ENCODE measurements at places on chromosomes 7 and 10.

DNA sequence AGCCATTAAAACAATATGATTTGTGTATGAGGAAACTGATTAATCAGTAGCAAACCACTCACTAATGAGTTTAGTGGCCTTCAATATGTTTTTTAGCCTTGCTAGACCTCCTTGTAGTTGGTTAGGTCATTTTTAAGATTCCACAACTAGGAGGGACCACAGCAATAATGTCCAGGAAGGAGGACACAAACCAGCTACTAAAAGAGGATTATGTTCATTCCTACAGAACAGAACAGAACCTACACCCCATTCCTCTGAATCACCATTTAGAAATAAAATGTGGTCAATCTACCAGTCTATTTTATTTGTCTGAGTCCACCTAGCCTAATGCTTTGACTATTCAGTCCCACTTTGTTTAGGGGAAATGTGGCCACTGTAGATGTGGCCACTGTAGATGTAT, 226.3 kb downstream of the GLI3 start:
- DNase-seq = no peak

DNA sequence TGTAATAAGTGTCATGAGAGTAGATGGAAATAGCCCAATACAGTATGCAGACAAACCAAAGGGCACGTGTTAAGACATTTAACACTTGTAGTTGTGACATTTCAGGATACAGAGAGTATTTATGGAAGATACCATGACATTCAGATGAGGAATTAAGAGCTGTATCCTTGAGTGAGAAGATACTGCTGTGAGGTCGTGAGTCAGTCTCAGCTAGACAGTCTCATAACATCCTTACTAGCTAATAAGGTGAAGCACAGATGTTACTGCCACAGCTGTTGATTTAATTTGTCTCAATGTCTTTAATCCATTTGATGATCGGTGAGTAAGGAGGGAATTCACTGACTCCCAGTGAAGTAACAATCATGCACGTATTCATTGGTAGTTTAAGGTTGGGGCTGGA, 288.0 kb upstream of the AKR1E2 start:
- DNase-seq = no peak

- DNase-seq = no peak
These were observed 520.2 kb downstream of the LRMDA start for GRCh38 chr10:75951627-75952026.

DNA sequence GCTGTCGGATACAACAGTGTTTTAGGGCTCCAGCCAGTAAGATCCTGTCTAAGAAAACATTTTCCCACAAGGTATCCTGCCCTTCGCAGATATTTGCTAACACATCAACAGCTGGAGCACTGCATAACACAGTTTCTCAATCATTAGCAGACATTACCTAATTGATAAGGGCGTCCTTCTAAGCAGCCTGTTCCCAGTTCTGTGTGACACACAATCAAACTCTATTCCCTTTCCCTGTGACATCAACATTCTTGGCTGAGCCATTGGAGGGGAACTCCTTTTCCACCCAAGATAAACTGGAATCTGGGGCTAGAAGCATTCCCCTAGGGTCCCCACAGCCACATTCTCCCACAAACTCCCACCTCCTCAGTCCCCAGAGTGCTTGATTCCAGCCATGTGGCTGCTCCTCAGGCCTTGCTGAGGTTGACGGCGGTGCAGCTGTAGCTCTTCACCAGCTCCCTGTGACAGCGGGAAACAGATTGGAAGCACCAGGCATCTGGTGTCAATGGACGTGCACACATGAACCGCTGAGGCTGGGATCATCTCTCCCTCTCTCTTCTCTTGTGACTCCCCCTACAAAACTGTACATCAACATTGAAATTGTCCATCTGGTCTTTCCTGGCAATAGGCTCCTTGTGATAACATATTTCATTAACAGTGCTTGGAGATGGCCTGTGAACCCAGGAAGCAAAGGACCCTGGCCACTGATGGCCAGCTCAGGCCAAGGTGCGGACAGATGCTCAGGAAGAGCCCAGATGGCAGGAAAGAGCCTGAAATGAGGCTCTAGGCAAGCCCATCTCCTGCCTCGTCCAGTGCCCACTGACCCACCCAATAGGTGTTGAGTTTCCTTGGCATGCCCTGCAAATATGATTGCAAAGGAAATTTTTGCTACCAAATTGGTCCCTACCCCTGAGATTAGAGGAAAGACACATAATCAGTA, 131.1 kb upstream of the TBX20 start:
- DNase-seq = no peak

DNA sequence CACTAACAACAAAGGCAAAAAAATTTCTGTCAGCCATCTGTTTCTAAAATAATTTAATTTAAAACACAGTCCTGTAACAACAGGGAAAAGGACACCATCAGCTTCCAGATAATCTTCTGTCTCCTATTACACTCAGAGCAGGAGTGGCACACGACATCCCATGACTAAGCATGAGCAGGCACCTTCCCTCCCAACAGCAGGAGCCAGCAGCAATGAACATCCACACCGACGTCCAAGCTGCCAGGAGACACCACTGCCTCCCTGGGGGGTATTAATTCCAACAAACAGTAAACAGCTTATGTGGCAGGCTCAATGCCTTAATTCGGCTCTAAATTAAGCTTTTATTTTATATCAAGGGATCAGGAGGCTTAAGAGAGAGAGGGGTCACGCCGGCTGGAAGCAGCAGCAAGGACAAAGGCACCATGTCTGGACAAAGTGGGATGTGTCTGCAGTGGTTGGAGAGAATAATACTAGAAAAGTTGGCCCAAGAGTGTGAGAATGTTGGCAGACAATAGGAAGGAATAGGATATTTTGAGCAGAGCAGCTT, 45.7 kb downstream of the KIAA1549 start:
- DNase-seq = no peak

DNA sequence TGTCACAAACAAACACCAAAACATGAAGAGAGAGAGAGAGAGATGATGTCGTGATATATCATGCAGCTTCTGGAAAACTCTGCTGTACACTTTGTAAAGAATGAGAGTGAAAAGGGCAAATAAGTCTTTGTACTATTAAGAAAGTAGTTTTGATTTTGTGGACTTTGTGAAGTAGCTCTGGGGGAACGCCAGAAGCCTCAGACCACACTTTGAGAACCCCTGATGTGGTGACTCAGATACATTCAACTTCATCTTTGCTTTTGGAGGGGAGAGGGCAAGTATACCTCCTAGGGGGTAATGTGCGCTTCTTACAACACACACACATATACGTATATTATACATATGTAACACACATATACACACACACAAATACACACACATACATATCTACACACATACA, 84.3 kb downstream of the GALNT17 start:
- DNase-seq = no peak

DNA sequence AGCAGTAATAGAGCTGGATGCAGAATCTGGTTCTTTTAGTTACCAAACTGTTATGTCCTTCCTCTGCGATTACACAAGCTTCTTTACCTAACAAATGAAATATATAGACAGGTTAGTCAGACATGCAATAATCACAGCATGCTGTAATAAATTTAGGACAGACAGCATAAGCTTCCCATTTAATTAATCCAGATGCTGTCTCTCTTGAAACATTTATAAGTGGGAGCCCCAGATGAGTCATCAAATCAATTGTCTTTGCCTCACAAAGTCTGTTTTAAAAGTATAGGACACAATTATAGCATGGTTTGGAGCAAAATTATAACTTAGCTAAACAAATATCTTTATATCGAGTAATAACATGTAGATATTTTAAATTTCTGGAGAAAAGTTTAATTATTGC, 1.6 kb downstream of the CDNF start:
- DNase-seq = no peak

DNA sequence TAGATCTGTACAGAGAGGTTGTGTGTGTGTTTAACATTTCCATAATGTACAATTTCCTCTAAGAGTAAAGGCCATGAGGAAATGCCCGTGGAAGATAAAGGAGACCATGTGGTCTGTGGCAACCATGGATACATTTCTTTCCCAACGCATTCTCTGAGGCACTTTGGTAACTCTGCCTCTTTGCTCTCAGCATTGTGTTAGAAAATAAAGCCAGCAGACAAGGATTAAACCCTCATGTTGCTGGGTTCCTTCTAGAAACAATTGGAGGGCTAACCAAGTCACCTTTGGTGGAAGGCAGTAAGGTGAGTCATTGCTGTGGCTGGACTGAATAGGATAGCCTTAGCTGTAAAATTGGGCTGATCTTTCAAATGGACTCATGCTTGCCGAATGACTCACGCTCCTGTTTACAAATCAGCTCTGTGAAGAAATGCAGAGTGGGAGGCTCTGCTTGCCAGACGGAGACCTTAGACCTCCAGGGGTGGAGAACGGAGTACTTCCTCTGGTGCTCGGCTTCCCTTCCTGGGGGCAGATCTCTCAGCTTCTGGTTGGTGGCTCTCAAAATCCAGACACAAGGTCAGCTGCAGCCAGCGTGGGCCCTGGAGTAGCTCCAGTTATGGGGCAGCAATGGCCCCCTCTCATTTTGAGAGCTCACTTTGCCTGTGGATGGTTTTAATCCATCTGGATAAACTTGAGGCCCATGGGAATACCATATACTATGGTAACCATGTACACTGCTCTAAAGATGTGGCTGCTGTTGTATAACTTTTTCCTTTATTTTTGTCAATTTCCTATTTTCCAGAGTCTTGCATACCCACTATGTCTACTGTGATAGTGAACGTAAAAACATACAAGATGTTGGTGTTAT, 137.3 kb downstream of the TCF7L2 start:
- DNase-seq = no peak

Data from neural crest cell (in vitro differentiated cells).